Ovary (tissue), 10 donors: ENCODE measurements at places on chromosomes 12 and 14.

- DNase-seq = no peak
Observed at GRCh38 chr14:51931308-51931707, 58.0 kb upstream of the RTRAF start.

- DNase-seq = peak; percentile 44
Observed at GRCh38 chr12:53726946-53727309, 324 bp downstream of the CALCOCO1 start.

DNA sequence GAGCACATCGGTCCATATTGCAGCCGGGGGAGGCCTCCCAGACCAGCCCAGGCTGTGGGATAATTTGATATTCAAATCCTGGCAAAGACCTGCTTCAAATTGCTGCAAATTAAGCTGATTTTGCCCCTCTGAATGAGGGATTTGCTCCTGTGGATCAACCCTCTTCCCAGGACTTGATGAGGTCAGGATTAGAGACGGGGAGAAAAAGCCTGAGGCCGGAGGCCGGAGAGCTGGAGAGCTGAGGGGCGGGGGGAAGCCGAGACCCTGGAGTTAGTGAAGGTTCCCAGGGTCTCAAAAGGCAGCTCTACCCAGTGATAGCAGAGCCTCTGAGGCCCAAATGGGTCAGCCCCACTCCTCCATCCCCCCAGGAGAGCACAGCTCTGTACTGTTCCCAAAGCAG lies 17.5 kb upstream of the VSX2 start:
- DNase-seq = no peak

- DNase-seq = no peak
Observed at GRCh38 chr12:21438643-21439042, 1.2 kb downstream of the PYROXD1 start.

- no peak for DNase-seq
Observed at GRCh38 chr12:127238107-127238506, 1028.9 kb upstream of the TMEM132C start.
